ENCODE measurements at places on chromosomes 16 and 17.

DNA sequence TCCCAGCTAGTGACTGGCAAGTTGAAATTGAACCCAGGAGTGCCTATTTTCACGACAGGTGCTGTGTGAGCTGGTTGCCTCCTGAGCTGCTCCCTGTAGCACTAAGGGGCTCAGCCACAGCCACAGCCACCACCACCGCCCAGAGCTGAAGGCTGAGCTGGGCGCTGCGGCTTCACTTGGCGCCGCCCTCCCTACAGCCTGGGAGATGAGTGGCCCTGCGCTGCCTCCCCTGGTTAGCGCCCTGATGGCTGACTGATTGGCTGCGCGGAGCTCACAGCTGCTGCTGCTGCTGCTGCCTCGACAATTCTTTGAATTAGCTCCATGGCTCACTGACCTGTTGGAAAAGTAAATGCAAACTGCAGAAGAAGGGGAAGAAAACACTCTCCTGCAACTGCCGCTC lies 91.8 kb upstream of the TMEM132E start:
- no peak for DNase-seq

DNA sequence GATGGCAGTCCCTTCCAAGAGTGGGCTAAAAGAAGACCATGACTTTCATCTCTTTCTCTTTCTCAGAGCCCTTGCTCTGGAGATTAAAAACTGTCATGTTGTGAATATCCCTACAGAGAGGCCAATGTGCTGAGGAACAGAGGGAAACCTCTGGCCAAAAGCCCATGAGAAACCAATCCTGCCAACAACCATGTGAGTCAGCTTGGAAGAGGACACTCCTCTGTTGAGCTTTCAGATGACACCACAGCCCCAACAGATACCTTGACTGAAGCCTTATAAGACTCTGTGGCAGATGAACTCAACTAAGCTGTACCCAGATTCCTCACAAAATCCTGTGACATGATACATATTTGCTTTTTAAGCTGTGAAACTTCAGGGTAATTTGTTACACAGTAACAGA lies 19.6 kb downstream of the CPPED1 start:
- no peak for DNase-seq

DNA sequence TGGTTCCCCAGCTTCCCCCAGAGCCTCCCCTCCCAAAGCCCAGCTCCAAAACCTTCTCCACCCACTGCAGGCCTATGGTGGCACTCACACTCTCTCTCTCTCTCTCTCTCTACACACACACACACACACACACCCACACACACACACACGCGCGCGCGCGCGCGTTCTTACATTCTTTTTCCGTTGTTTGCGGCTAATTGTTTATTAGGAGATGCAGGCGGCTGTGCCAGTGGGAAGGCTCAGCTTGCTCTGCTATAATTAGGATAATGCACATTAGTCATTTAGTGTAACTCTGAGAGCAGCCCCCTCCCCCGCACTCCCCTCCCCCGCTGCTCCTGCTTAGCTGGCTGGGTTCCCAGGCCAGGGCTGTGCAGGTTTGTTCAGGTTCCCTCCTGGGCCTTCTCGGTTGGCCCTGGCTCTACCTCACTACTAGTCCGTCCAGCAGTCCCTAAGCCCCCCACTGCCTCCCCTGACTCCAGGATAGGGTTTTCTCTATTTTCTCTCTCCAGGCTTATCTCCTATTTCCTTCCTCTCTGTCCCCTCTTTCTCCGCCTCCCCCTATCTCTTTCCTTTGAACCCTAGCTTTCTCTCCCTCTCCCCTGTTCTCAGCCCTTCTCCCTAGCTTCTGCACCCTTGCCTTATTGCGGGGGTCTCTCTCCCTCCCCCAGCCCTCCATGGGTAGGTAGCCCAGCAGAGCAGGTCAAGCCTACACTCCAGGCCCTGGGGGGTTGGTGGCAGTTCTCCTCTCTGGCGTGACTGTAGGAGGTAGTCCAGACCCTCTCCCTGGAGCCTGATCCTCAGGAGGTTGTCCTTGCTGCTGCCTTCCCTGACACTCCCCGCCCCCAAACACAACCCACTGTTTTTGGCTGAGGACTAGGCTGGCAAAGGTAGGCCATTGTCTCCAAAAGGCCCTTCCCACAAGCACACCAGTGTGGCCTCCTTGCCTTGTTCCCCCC lies 34.0 kb downstream of the TMEM132E start:
- DNase-seq, result no peak

DNA sequence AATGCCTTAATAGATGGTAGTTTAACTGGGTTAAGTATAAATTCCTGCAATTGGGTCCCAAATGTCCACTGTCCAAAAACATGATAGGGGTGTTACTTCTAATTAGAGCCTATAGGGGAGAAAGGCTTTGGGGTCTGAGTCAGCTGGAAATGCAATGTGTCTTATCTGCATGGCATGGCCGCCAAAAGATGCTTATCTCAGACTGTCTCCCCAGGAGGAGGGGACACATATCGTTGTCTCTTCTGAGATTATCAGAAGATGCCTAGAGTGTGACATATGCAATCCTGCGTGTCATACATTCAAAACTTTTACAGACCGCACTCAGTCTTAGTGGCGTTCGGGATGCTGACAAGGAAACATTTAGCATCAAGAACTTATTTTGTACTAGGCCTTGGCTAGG lies 442.9 kb downstream of the GRIN2A start:
- DNase-seq, result no peak

DNA sequence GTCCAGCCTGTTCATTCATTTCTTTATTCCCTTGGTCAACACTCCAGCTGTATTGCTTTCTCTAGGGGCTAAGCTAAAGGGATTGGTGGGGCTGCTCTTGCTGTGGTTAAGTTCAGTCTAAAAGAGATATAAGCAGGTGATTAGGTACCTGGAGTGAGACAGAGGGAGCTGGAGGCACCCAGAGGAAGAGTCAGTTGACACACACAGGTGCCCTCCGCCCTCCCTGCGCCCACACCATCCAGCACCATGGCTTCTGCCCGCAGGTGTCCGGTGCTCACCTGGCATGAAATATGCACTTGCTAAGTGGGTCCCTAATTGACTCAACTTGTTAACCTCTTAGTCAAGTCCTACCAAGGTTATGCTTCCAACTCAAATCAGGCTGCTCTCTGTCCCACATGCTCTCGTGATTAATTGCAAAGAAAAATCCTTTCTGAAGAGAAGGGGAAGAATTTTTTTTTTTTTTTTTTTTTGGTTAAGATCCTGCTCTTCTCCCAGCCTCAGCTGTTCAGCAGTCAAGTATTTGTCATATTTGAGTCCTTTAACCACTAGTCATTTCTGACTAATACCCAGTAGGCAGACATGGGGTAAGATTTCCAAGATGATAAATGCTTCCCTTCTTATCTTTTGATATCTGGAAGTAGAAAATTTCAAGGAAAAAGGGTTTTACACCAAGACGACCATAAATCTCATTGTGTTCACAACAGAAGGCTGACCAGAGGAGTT lies 199.8 kb upstream of the WSCD1 start:
- no peak for DNase-seq

DNA sequence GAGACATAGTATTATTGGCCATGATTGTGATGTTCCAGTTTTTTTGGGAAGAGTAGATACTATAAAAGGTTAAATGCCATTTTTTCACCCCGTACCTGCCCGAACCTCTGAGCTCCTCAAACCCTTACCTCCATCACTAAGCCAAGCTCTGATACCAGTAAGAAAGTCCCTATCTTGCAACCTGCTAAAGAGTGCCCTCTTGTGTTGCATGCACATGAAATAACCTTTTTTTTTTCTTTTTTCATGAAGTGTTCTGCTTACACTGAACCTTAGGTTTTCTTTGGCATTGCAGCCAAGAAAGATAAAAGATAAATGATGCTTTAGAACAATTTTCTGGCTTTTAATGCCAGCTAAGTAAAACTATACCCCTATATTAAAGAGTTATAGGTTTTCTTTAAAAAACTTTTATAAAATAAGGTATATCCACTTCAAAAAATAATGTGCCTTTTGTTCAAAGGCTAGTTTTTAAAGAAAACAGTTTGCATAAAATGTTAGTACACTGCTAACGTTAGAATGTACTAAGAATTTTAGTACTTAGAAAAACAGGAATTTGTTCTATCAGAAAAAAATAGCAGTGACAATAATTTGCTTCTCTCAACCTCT lies 295.3 kb upstream of the PMFBP1 start:
- no peak for DNase-seq

- no peak for DNase-seq
Observed at GRCh38 chr17:14732211-14732610, 431.3 kb downstream of the HS3ST3B1 start.

DNA sequence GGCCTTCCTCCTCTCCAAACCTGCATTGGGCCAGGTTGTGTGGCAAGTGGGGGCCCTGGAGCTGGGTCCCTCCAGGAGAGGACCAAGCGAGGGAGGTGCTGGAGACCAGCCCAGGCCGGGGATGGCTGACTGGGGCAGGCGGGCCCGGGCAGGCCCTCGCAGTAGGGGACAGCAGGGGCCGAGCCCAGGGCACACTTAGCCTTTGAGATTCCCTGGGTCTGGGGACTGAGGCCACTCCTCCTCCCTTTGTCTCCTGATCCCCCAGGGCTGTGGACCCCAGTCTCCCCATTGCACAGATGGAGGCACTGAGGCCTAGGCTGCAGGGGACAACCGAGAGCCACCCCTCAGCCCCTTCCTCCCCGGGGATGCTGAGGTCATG lies 5.2 kb downstream of the FOXJ1 start:
- no peak for DNase-seq

GRCh38 chr16:12090151-12090530 lies 113.6 kb downstream of the SNX29 start:
- DNase-seq, result no peak

DNA sequence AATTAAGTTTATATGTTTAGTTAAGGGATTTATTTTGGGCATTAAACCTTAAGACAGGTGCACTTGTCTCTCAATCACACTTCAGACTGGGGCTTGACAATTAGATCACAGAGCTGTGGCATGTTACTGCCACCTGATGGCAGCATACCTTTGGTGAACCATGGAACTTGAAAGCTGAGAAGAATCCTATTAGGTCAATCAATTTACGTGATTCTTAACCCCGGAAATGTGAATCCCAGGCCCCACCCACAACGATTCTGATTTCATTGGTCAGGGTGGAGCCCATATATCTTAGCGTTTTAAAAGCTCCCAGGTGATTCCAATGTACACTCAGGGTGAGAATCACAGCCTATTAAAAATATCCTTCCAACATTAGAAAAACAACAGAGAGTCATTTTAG lies 91.0 kb downstream of the GSG1L start:
- no peak for DNase-seq

DNA sequence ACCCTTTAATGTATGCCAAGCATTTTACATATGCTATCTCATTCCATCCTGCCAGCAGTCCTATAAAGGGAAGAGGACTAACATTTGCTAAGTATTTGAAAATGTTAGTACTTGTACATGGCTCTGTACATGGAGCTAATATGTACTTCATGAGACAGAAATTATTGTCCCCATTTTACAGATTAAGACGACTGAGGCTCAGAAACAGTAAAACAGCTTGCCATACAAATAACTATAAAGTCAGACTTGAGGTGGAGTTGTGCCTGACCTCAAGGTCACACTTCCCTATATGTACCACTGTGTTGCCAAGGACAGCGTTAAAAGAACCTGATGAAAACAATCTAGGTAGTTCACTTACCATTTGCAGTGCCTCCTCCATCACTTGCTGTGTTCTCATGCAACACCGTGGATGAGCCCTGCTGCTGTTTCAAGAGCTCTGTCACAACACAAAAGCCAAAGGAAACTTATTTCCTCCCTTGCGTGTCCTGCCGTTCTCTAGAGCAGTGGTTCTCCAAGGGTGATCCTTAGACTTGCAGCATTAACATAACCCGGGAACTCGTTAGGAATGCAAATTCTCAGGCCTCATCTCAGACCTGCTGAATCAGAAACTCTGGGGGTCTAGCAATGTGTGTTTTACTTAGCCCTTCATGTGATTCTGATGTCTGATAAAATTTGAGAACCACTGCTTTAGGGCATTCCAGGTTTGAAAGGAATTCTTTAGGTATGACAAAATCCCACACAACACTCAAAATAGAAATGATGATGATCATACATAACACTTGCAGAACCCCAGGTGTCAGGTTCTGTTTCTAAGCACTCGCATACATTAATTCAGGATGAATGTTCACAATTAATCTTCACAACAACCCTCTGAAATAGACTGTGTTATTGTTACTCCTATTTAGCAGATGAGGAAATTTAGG lies 51.2 kb upstream of the MTMR4 start:
- DNase-seq, result no peak

GRCh38 chr17:27284811-27285415 lies 9.0 kb upstream of the WSB1 start:
- DNase-seq, result no peak

GRCh38 chr16:78695391-78695790 lies 595.9 kb downstream of the WWOX start:
- no peak for DNase-seq

GRCh38 chr17:56679777-56680422 lies 86.4 kb downstream of the NOG start:
- no peak for DNase-seq

DNA sequence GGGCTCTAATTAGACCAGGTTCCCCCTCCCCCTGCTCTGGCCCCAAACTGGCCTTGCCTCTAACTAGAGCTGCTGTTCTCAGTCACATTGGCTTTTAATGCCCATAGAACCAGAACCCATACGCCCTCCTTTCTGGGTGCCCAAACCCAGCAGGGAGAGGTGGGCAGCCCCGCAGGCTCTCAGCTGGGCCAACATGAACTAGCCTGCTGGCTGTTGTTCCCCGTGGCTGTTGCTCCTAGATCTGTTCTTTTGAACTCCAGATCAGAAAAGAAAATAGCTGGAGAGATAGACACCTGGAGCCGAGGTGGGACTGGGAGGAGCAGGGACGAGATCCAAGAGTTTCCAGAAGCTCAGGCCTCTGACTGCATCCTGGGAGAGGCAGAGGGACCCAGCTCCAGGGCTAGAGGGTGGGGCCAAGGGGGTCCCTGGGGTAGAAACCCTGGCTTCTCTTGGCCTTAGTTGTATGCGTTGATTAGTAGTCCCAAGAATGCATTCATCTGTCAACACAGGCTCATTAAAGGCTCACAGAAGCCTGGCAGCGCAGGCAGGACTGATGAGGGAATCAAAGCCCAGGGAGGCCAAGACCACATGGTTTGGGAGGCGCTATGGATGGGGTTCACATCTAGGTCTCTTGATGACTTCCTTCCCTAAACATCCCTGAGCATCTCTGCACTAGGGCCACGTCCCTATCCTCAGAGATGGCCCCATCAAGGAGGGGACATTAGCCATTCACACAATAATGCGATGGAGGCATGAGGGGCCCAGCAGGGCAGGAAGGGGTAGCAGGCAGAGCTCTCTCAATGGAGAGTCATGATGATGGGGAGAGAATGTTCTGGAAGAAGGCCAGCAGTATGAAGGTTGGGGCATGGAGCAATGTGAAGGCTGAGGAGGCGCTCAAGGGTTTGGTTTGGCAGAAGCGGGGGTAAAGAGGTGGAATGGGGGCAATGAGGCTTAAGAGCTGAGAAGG lies 1.3 kb upstream of the CPSF4L start:
- no peak for DNase-seq

- no peak for DNase-seq
Observed at GRCh38 chr16:27729516-27730304, 179.8 kb downstream of the KATNIP start.
